ENCODE measurements at places on chromosomes 12 and 14.

DNA sequence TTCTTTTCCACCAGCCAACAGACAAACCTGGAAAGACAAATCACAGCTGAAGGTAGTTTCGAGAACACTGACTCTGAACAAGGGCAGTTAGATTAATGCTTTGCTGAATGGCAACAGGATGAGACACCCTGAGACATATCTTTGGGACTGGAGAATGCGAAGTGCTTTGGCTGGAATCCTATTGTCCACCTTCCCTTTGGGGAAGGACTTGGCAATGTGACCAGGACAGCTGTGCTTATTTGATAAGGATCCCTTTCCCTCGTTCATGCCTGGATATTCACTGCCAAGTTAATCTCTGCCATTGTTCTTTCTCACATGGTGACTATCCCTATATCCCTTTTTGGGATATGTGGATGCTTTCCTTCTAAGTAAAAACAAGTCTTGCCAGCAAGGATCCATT lies 537.1 kb upstream of the SEL1L start:
- DNase-seq, result no peak

- no peak for DNase-seq
Measured at GRCh38 chr14:65334765-65335410, 77.6 kb upstream of the FUT8 start.

DNA sequence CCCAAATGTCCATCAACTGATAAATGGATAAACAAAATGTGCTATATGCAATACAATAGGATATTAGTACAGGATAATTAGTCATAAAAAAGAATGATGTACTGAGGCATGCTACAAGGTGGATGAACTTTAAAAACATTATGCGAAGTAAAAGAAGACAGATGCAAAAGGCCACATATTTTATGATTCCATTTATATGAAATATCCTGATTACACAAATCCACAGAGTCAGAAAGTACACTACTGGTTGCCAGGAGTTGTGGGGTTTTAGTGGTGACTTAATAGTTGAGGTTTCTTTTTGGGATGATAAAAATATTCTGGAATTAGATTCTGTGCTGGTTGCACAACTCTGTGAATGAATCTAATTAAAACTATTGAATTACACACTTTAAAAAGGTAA lies 12.6 kb downstream of the TRIM9 start:
- DNase-seq, result no peak

- DNase-seq, result no peak
Measured at GRCh38 chr14:95217391-95217900, 60.1 kb upstream of the DICER1 start.

- no peak for DNase-seq
Measured at GRCh38 chr14:31977001-31977556, 100.0 kb upstream of the ARHGAP5 start.

- no peak for DNase-seq
Measured at GRCh38 chr12:14656846-14657245, 39.6 kb downstream of the GUCY2C start.

DNA sequence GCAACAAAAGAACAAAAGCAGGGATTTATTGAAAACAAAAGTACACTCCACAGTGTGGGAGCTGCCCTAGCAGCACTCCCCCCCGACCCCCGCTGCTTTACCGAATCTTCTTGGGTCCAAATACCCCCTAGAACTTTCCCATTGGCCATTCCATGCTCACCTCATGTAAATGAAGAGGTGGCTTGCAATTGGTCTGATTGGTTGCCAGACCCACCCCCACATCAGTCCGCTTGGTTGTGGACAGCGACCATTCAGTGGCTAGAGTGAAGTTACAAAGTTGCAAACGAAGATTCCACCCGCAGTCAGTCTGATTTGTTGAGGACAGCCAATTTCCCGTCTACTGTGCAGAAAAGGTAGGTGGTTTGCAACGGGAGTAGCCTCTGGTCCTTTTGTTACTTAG lies 3.9 kb downstream of the STYX start:
- no peak for DNase-seq

DNA sequence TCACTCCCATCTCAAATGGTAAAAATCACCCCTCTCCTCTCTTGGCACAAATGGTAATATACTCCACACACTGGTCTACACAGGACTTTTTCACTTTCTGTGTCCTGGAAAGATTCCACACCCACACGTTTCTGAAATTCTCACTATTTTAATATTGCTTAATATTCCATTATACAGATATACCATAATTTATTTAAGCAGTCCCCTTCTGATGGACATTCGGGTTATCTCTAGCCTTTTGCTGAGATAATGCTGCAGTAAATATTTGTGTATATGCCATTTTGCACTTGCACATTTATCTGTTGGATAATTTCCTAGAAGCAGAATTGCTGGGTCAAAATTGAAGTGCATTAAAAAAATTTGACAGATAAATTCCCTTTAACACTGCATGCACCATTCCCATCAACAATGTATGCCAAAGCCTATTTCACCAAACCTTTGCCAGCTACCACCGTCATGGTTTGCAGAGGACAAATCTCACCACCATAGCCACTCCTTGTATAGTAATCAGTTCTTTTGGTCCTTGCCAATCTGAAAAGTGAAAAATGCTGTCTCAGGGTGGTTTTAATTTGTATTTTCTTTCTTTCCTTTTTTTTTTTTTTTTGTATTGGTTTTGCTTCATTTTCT lies 15.5 kb upstream of the COL2A1 start:
- DNase-seq, result no peak

DNA sequence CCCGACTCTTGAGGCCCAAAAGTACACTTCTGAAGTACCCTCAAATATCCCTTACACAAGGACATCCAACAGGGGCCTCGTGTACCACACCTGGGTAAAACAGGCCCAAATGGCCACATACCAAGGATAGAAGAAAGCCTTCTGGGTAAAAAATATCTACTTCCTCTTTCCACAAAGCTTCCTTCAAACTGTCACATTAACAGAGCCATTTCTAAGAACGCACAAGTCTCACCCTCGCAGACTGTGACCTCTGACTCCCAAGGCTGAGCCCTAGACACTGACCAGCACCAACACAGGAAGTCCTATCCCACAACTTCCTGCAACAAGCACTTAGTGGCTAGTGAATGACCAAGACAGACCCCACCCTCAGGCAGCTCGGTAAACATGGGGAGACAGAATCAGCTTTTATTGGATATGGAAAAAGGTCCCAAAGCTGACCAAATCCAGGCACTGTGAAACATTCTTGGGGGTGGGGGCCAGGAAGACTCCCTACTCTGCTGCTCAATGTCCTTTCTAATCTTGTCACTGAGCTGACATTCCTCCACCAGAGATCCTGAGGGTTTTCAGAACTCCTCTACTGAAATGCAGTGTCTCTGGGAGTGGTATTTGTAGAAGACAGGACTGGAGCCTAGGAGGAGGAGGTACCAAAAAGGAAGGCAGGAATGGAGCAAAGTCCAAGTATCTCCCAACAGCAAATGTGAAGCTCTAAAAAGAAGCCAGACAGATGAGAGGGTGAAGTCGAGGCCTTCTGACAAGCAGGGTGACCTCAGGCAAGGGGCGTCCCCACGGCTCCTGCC lies 15.9 kb downstream of the KCTD10 start:
- DNase-seq, result no peak

- peak; percentile 68 for DNase-seq
Measured at GRCh38 chr12:74021937-74022336, 515.7 kb upstream of the ATXN7L3B start.

- no peak for DNase-seq
Measured at GRCh38 chr14:100539766-100540140, 47.5 kb downstream of the BEGAIN start.

DNA sequence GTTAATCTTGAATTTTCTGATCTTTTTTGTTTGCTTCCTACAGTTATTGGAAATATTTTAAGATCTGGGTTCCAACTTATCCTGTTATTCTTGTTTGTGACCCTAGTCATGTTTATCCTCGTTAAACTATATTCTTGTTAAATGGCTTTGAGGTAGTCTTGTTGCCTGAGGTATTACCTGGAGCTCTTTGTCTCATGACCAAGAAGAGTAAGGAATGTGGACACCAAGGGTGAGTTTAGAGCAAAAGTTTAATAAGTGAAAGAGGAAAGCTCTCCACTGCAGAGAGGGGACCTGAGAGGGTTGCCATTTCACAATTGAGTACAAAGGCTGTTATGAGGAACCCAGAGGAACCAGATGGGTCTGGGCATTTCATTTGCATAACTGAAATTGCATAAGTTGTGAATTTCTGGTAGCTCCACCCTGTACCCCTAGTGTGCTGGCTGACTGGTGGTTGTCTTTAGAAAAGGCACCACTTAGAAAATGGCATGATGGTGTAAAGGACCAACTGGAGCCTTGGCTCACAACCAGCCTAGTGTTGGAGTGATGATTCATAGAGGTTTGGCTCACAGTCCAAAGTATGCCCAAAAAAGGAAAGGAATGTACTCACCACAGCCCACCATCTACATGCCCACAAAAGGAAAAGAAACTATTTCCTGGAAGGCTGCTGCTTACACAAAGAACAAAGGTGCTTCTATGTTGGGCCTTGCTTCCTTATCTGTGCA lies 36.7 kb upstream of the RESF1 start:
- DNase-seq, result no peak

DNA sequence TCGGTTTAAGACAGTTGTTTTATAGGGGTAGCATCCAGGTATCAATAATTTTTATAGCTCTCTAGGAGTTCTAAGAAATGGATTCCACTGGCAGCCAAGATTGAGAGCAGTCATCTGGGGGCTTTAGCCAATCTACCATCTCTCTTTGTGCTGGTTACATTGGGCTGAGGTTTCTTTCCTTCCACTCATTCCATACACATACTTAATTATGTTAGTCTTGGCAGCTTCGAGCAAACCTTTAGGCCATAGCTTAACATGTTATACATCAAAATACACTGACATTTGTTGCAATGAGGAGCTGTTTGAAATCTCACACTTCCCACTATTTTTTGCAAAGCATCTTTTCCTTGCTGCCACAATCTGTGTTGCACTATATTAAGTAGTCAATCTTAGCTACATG lies 63.1 kb downstream of the ARMH4 start:
- DNase-seq, result no peak

DNA sequence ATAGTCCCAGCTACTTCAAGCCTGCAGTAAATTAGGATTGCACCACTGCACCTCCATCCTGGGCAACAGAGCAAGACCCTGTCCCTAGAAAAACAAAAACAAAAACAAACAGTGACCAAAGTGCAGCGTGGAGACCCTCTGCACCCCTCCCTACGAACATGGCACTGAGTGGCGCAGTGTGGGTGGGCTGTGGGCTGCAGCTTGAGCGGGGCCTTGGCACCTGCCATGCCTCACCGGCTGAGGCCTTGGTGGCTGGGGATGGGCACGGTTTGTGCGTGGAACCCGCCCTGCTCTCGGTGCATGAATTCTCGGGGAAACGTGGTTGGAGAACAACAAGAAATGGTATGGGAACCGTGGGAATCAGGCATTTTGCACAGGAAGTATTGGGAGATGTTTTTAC lies 60.8 kb downstream of the TNFAIP2 start:
- DNase-seq, result no peak

- no peak for DNase-seq
Measured at GRCh38 chr12:27498761-27499160, 25.2 kb upstream of the PPFIBP1 start.

DNA sequence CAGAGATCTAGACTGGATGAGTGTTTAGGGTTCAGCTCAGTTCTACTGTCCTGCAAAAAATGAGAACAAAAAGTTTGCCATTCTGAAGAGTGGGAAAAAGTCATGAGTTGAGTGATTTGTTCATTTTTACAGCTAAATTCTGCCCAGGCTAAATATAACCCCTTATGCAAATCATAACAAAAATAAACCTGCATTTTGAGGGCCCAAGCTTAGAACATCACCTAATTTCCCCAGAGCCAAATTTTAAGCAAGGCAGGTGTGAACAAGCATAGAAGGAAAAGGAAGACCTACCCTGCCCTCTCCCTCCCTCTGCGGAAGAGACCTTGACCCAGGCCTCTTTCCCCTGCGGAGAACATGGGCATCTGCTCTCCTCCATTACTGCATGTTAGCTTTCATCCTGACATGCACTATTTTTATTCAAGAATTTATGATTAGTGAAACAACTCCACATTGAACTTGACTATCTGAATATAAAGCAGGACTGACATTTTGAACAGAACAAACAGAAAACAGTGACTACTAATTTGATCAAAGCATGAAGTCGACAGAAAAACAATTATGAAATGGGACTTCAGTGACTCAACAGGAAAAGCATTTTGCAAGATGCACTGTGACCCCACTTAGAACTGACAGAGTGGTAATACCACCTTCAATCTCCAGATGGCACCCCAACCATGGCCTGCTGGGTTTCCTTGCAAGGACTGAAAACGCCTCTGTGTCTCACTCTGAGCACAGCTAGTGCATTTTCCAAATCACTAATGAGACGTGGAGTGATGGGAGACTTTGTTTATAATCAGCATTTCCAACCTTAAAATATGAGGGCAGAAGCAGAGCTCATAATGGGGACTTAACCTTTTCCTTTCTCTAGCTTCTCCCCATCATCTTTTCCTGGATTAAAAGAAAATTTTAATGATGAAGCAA lies 30.9 kb upstream of the SELPLG start:
- peak; percentile 91 for DNase-seq

DNA sequence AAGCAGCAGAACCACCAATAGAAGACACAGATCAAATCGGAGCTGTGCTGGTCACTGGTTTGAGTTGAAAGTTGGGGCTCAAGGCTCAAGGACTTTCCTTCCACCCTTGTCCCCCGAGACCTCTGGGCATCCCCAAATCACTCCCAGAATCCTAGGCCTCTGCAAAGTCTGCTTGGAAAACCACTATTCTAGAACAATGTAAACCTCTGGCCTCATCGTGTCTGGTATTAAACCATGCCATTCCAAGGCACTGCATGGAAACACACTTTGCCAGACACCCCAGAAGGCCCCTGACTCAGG lies 288.0 kb downstream of the DPF3 start:
- no peak for DNase-seq

- DNase-seq, result no peak
Measured at GRCh38 chr12:75315518-75315917, 14.6 kb downstream of the CAPS2 start.

GRCh38 chr14:51209457-51209856 lies 30.6 kb upstream of the TMX1 start:
- no peak for DNase-seq

GRCh38 chr14:89293314-89293916 lies 123.6 kb downstream of the FOXN3 start:
- no peak for DNase-seq

DNA sequence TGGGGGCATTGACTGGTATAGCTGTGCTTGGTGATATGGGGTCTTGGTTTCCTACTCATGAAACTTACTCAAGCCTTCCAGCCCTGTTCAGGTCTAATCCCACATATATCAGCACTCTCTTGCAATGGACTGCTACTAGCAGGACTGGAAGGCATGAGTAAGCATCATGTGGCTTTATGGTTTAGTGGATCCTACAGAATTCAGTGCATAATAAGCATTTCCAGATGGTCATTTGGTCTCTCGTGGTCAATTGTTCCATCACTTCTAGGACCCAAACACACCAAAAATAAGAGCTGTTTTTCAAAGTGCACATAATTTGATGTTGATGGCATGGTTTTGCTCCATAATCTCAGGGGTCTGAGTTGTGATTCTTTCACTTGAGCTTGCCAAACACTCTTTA lies 114.4 kb downstream of the LMNTD1 start:
- DNase-seq, result no peak

DNA sequence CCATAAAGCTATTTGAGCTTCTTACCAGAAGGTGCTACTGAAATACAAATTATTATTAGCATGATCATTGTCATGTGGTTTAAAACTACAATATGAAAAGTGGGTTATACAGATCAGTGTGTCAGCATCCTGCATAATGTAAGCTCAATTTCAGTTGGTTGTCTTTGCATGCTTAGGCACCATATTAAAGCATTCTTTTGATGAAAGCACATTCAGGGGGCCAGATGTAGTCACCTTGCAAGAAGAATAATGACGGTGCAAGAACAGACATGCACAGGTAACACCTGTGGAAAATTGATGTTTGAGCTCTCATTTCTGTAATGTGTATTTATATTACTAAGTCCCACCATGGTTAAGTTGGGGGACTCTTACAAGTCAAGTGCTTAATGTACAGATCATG lies 123.9 kb downstream of the PAX9 start:
- no peak for DNase-seq
